ENCODE measurements at places on chromosomes 5 and 9.

DNA sequence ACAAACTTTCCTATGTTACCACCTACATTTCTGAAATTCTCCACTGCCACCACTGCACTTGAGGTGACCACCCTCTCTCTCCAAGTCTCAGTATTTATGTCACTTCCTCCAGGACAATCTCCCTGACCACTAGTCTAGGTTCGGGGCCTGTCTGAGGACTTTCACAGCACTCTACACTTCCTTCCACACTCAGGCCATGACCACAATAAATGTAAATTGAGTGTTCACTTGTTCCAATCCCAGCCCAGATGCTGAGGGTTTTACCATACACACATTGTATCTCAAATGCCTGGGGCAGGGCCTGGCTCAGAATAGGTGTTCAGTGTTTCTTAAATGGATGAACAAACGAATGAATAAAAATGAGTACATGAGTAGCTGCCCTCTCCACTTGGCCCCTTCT lies 26.9 kb upstream of the CCNG1 start:
- no peak for DNase-seq

- no peak for DNase-seq
These were observed 66.3 kb downstream of the C9orf50 start for GRCh38 chr9:129554649-129555048.

GRCh38 chr9:95573463-95573862 lies 56.7 kb upstream of the PTCH1 start:
- no peak for DNase-seq

DNA sequence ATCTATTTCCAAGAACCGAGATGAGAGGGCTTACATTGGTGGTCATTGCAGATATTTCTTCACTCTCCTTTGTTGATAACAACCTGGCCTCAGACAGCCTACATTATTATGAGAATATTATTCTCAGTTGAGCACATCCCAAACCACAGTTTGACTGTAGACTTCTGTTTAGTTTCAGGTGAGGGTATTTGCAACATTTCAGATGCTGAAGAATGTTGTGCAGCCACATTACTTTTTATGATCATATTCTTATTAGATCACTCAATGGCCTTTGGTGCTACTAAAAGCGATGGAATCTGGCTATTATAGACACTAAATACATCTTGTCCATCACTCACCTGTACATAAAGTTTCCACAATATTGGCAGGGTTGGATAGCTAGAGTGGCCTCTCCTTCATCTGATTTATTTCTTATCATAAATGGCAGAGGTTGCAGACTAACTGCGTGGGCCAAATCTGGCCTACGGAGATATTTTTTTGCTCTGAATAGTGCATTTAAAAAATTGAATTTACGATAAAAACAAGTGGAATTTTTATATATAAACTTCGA lies 26.2 kb upstream of the RICTOR start:
- no peak for DNase-seq

- no peak for DNase-seq
These were observed 13.5 kb upstream of the MAP1B start for GRCh38 chr5:72093824-72094223.

- DNase-seq = no peak
These were observed 20.2 kb downstream of the UBE2R2 start for GRCh38 chr9:33837138-33837537.

DNA sequence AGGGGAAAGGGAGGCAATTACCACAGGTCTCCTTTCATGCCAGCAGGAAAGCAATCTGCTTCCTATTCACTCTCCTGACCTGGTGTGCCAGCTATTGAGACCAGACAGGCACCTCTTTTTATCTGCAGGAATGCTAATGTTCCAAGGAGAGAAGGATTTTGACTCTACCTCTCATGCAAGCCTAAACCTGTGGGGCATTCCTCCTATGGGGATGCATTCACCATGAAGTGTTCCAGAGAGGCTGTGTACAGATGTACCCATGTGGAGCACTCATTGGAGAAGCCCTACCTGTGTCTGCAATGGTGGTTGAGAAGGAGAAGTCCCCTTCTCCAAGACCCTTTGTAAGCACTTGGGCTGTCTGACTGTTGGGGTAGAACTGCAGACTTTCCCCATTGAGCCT lies 45.4 kb upstream of the EDIL3 start:
- DNase-seq = no peak

GRCh38 chr5:40437452-40437861 lies 242.3 kb upstream of the PTGER4 start:
- peak; percentile 44 for DNase-seq

DNA sequence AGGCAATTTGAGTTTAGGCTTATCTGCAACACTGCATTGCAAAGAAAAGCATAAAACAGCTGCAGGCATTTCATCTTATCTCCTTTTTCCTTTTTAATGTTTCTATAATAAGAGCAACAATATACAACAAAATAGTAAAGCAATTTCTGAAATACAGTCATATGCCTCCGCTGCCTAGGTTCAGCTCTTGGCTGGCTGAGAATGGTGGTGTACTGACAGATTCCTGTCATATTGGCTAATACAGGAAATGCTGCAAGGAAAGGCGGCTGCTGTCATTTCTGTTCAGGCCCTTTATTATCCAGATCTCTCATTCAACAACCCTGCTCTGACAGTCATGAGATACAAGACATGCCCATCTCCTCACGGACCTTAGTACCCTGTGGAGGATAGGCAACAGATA lies 677.0 kb downstream of the TAF11L14 start:
- DNase-seq = no peak

- DNase-seq = no peak
These were observed 23.4 kb downstream of the CEMIP2 start for GRCh38 chr9:71744754-71745521.

- peak; percentile 92 for DNase-seq
These were observed 3.3 kb upstream of the MAN1B1 start for GRCh38 chr9:137083394-137084004.

GRCh38 chr5:168691891-168692290 lies 112.7 kb upstream of the PANK3 start:
- DNase-seq = no peak

- DNase-seq = no peak
These were observed 18.3 kb upstream of the RNF180 start for GRCh38 chr5:64147379-64147778.

- DNase-seq = no peak
These were observed 16.5 kb downstream of the SPRY4 start for GRCh38 chr5:142308358-142308757.

- no peak for DNase-seq
These were observed 178.4 kb upstream of the ELL2 start for GRCh38 chr5:96140084-96140483.

- no peak for DNase-seq
These were observed 168.2 kb downstream of the RNF180 start for GRCh38 chr5:64333886-64334285.

DNA sequence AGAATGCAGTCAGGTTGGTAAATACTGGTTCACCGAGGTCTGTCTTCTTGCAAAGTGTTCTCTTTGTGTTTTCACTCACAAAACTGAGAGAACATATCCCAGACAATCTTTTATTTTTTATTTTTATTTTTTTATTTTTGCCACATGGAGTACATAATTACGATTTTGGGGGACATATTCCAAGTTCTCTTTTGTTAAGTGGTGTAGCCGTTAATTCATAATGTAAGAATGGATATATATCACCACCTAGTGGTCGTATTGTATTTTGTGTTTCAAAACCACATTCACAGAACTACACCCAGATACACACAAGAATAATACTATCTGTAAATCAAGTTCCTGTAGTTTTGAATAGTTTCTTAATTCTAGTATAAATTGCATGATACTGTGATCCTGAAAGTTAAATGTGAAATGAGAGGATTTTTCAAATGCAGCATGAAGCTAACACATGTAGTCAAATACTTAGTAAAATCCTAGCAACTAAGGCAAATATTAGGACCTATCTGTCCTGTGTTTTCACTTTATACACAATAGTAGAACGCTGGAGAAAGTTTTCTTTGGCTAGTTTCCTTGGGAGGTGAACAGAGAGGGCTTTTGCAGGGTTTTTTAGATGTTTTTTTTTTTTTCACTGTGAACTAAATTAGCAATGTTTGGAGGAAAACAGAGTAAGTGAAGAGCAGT lies 92.7 kb downstream of the VCAN start:
- DNase-seq = no peak

GRCh38 chr5:97192580-97193354 lies 9.7 kb upstream of the RIOK2 start:
- DNase-seq = peak; percentile 54

DNA sequence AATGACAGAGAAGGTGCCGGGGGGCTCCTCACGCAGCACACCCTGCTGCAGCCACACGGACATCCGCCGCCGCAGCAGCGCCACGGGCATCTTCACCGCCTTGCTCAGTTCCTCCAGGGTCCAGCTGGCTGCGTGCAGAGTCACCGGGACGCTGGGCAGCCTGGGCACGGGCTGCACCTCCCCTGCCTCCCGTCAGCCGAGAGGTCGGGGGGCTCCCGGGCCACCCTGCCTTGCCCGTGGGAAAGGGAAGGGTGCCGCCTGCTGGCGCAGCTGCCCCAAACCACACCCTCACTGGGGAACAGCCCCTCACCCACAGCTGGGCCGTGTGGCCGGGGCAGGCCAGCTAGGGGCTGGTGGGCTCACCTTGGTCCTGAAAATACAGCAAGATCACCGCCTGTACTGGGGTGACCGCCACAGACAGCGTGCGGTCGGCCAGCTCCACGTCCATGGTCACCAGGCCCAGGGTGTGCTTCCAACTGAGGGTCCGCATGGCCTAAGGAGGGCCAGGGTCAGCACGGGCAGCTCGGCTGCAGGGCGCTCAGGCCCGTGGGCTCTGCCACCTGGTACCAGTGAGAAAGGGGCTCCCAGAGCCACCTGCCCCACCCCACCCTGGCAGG lies 3.6 kb upstream of the TMEM210 start:
- no peak for DNase-seq

- no peak for DNase-seq
These were observed 19.9 kb downstream of the CDKN2A start for GRCh38 chr9:21974343-21974721.

DNA sequence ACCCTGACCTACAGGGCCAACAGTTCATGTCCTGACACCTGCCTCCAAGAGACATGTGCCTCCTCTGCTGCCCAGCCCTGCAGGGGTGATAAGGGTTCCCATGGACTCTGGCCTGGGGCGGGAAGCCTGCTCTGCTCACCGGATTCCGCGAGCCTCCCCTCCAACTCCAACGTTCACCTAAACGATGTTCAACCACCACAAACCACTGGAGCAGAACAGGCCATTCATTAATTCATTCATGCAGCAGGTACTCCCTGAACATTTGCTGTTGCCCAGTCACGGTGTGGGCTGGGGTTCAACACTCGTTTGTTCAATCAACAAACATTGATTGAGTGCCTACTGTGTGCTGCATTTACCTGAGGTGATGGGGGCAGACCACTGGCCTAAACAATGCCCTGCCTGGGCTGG lies 3.3 kb upstream of the UAP1L1 start:
- DNase-seq = no peak

GRCh38 chr5:9512457-9512856 lies 33.4 kb downstream of the SEMA5A start:
- no peak for DNase-seq

- no peak for DNase-seq
These were observed 1.3 kb downstream of the CD74 start for GRCh38 chr5:150411245-150411979.

GRCh38 chr9:136100700-136101614 lies 5.9 kb upstream of the NACC2 start:
- DNase-seq = no peak

DNA sequence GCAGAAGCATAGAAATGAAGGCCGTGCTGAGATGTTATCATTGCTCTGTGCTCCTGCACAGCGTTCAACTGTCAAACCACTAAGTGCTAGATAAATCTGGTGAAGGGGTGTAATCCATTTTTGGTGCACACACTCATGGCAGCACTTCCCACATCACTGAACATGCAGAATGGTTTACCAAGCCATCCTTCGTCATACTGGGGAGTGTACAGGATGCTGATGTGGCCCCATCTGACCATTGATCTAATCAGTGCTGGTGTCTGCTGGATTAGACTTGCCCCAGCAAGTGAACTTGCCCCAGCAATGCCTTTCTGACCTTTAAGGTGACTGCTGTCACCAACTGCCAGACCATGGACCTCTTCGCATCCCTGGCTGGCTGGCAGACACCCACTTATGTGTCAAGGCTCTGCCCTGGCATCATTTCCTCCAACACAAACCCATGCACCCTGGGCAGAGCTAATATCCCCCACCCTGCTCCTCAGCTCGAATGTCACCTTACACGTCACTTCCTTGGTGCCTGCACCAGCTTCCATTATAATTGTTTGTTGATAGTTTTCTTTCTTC lies 4.2 kb upstream of the SEMA4D start:
- no peak for DNase-seq

GRCh38 chr5:94544031-94544650 lies 74.3 kb downstream of the KIAA0825 start:
- DNase-seq = no peak

Measured in retinal pigment epithelial cell (primary cell).